CD4-positive, alpha-beta T cell treated with Interleukin-6 at 100 ng/mL for 8 hours (primary cell): ENCODE measurements at places on chromosomes 13 and 19.

DNA sequence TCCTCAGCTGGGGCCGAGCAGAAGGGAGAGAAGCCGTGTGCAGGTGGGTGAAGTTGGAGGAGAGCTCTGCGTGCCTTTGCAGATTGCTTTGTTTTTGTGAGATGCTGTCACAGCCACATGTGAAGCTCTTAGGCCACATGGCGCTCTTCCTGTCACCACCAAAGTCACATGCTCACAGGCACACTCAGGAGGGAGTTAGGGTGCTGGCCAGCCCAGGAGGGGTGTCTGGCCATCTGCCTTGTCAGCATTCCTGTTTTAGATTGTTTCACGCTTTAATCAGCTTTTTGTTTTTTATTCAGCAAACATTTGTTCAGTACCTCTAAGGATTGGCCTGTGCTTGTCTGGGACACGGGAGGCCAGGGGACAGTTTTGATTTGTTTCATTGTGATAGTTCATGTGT lies 21.9 kb downstream of the GPATCH1 start:
- DNase-seq, result no peak

DNA sequence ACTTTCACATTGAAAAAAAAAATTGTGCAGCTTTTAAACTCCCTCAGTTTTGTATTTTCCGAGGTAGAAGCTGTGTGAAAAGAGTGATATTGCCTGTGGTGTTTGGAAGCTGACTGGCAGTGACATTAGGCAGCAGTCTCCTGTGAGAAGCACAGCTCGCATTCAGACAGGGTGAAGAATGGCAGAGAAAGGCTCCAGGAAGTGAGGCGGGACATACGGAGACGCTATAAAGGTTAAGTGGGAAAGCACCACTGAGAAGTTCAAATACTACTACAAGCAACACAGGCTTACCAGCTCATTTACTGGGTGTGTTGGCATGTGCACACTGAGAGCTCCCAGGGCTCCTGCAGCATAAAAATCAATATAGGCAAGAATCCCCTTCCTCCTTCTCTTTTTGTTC lies 88.4 kb downstream of the RXFP2 start:
- DNase-seq, result no peak

GRCh38 chr13:26458196-26458749 lies 99.2 kb upstream of the WASF3 start:
- no peak for DNase-seq

GRCh38 chr13:43428545-43429296 lies 358.1 kb downstream of the ENOX1 start:
- DNase-seq, result no peak

DNA sequence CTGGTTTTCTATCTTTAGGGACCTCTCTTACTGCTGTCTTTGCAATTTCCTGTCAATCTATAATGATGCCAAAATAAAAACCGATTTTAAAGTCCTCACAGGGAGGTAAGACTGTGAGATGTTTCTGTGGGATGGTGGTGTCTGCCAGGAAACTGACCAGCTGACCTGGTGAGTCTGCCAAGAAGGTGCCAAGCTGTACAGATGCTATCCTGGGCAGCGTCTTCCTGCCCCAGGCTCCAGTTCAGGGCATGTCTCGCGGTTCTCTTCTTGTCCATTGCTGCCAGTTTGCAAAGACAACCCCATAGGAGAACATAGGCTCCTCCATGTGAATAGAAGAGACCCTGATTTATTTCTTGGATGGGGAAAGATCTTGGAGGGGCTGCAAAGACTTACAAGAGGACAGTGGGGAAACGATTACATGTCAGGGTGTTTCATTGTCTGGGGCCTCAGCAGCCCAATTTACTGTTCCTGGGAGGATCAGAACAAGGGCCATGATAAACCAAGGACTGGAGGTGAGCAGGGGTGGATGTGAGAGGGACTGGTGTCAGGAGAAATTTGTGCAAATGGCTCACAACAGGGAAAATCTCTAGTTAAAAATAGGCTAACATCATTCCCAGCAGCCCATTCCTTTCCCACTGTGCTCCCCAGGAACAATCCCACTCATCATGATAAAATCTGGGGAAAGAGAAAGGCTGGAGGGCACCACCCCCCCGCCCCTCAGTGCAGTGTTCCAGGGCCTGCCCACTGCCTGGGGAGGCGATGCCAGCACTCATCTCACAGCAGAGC lies 42.7 kb upstream of the VSTM2B start:
- no peak for DNase-seq

- DNase-seq, result no peak
Observed at GRCh38 chr13:95192998-95193397, 108.3 kb downstream of the ABCC4 start.

DNA sequence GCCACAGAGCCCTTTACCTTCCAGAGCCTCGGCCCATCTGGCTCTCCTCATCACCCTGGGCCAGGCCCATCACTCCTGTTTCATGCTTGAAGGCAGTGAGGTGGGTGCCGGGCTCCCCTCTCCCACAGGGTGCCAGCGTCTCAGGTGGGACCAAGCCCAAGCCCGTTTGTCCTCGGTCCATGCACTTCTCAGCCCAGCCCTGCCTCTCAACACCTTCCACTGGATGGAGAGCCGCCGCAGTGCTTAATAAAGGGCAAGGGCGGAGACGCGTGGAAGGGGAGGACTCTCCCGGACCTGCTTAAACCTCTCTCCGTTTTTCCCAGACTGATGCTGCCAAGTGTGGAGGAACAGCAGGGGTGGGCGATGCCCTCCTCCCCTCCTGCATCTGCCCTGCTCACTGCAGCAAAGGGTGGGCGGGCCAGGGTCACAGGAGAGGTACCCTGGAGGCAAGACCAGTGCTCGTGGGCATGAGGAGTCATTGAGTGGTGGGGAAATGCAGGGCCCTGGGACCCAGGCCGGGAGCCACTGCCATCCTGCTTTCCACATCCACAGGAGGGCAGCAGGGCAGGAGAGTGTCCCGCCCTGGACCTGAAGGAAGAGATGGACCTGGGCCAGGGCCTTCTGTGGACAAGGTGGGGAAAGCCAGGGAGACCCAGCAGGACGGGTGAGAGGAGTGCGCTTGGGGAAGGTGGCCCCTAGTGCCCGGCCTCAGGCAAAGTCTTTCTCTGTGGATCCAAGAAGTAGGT lies 9.7 kb upstream of the ATP11A start:
- DNase-seq, result no peak

DNA sequence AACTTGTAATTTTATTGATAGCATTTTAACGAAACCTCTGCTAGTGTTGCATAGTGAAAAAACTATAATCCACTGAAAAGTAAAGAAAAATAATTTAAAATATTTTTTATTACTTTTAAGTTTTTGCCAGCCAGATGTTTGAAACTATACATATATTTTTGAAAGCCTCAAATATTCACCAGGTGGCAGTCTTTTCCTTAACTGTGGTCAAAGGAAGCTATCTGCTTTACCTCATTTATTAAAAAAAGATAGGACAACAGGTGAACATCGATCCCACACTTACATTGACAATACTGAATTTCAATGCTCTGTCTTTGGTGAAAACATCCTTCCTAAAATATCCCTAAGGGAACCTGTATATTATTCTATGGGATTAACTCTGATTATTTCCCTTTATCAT lies 100.5 kb downstream of the TRPC4 start:
- no peak for DNase-seq

DNA sequence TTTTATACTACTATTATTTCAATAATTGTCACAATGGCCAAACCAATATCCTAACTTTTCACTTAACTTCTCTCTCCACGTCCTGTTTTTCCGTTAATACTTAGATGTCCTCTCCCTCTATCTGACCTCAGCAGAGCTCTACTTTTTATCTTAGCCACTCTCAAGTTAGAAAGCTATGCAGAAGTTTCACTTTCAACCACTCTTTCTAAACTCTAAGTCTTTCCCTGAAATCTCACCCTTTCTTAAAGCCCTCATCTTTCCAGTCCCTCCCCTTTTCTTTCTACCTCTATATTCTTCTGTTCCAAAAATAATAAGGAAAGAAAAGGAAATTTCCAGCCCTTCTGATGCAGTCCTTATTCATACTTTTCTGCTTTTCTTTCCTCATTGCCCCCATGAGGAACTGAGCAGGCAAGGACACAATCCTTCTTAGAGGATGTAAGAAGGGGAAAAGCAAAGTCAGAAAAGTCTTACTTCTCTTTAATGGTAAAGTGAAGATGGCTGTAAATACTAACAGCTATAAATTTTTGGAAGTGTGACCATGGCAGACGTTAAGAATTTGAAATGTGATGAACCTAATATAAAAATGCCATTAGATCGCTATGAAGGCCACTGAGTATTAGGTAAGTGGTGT lies 23.0 kb downstream of the FAM216B start:
- no peak for DNase-seq

- peak; percentile 17 for DNase-seq
Observed at GRCh38 chr19:52742516-52742915, 7.7 kb upstream of the ZNF611 start.

DNA sequence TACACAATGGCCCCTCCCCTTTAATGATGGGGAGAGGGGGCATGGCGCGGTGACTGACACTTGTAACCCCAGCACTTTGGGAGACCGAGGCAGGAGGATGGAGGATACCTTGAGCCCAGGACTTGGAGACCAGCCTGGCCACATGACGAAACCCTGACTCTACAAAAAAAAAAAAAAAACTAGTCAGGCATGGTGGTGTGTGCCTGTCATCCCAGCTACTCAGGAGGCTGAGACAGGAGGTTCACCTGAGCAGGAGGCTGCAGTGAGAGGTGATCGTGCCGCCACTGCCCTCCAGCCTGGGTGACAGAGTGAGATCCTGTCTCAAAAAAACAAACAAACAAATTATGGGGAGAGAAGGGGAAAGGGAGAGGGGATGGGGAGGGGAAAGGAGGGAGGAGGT lies 13.8 kb upstream of the ZBTB7A start:
- no peak for DNase-seq

- peak; percentile 44 for DNase-seq
Observed at GRCh38 chr13:32426990-32427851, 709 bp downstream of the N4BP2L1 start.

DNA sequence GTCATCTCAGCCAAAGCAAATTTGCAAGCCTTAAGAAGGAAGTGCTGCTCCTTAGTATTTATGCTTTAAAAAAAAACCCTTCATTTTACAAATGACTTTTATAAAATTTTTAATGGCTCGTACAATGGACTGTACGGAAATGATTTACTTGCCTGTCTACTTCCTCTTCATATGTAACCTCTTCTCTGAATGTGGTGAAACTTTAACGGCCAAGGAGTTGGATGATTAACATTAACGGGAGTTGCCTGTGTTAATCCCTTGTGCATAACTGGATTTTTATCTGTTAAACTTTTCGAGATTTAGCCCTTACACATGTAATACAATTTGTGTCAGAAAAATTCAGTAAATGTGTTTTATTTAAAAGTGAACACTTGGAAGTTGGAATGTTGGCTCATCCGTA lies 429.4 kb downstream of the TBC1D4 start:
- no peak for DNase-seq

DNA sequence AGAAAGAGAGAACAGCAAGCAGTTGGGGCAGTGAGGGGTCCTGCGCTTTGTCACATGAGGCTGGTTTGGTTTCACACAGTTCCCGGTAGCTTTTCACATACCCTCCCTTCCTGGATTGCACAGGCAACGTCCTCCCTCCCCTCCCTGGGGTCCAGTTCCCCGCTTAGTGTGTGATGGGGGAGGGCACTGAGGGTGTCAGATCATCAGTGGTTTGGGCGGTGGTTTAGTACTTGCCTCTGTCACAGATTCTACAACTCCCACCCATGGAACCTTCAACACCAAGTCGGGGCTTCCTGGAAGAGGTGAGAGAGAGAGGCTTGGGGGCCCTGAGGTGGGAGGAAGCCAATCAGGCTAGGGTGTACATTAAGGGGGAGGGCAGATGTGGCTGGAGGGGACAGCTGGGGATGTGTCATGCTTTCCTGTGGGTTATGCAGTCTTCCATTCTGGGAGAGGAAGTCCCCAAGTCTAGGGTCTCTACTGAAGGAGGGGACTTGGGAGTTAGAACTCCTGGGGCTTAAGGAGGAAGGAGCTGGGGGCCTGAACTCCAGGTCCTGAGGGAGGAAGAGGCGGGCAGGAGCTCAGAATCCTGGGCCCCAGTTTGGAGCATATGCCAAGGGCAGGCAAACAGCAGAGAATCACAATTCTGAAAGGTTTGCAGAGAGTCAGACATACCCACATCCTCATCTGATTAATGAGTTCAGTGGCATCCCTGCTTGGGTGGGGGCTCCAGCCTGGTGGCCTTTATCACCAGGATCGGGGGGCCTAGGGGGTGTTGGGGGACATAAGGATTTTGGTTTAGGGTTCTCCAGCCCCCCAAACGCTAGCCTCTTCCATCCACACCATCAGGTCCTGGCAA lies at the start of gene NKG7:
Gene NKG7 (minus strand): TSS at position 6 of the 856 bp plus-strand sequence. CDS start 119 bp downstream, outside the sequence.
- DNase-seq, result peak; percentile 75

DNA sequence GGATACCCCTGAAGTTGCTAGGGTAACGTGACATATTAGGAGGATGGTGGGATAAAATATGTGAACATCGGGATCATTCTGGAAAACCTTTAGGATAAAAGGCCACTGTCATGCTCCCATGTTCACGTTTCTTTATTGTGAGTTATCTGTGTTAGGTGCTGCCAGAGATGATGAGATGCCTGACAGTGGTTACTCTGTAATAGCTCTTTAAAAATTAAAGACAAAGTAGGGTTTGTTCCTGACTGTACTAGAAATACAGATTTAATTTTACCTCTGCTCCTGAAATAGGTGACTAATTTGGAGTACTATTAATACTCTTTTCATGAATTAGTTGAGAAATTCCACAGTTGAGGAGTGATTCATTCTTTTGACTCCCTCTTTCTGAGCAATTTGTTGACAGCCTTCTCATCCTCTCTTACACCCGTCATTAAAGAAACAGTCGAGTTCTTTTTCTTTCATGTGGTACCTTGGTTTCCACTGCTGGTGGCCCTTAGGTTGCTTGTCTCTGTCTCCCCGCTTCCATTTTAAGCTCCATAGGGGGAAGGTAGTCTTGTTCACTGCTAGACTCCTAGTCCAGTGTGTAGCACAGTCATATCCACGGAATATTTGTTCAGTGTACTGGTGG lies 28.4 kb downstream of the SAE1 start:
- peak; percentile 64 for DNase-seq

- DNase-seq, result no peak
Observed at GRCh38 chr13:19061278-19061677, 120.3 kb downstream of the TUBA3C start.

- no peak for DNase-seq
Observed at GRCh38 chr13:99617474-99618255, 116.4 kb downstream of the TM9SF2 start.

GRCh38 chr19:7395360-7396066 lies 46.8 kb downstream of the ARHGEF18 start:
- DNase-seq, result no peak

- no peak for DNase-seq
Observed at GRCh38 chr13:112892426-112893206, 76.4 kb upstream of the MCF2L start.

DNA sequence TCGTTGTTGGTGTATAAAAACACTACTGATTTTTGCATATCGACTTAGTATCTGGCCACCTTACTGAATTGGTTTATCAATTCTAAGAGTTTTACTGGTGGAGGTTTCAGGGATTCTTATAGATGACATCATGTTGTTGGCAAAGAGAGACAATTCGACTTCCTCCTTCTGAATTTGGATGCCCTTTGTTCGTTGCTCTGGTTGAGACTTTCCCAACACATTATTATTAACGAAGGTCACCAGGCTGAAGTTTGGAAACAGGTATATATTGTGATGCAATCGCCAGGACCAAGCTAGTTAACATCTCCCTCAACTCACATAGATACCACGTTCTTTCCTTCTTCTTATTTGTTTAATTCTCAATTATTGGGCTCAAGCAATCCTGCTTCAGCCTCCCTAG lies 2.1 kb upstream of the ZSCAN5B start:
- no peak for DNase-seq
